ENCODE measurements at places on chromosomes 11 and 22.

- no peak for DNase-seq
Measured at GRCh38 chr11:73245461-73245860, 26.7 kb upstream of the P2RY6 start.

- DNase-seq, result no peak
Measured at GRCh38 chr11:74141908-74142307, 28.9 kb downstream of the C2CD3 start.

GRCh38 chr11:45407226-45407625 lies 121.1 kb upstream of the SYT13 start:
- DNase-seq, result no peak

GRCh38 chr11:119065369-119065768 lies 2.2 kb upstream of the VPS11 start:
- peak; percentile 52 for DNase-seq

GRCh38 chr11:8219257-8220021 lies 44.2 kb downstream of the LMO1 start:
- peak; percentile 23 for DNase-seq

- DNase-seq, result no peak
Measured at GRCh38 chr22:20249797-20250354, 18.2 kb downstream of the RTN4R start.

DNA sequence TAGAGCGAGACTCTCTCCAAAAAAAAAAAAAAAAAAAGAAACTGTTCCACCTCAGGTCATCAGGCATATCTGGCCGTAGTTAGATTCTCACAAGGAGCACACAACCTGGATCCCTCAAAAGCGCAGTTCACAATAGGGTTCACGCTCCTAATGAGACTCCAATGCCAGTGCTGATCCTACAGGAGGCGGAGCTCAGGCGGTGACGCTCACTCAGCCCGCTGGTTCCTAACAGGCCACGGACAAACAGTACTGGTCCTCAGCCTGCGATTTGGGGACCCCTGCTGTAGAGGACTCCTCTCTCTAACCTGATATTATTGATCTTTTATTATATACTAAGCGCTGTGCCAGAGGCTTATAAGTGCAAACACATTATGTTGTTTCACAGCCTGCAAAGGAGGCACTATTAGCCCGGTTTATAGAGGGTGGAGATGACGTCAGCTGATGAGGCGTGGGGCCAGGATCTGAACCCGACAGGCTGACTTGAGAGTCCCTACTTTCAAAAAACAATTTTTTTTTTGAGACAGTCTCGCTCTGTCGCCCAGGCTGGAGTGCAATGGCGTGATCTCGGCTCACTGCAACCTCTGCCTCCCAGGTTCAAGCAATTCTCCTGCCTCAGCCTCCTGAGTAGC lies 4.9 kb upstream of the MAFF start:
- DNase-seq, result no peak

DNA sequence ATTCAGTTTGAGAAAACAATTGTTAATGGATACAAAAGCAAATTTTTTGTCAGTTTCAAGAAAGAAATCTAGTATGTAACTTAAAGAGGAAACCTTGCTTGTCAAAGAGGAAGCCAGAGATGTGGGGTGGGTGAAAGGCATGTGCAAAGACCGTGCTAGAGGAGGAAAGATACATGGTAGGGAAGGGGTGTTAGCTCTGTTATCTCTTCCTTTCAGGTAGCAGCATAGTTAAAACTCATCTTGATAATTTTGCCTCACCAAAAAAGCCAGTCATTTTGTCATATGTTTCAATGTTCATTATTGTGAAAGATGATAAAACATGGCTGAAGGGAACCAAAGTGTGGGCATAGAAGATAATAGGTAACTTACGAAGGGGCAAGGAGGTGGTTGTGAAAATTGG lies 2.6 kb upstream of the MS4A2 start:
- no peak for DNase-seq
